Activated T-helper 1 cell treated with anti-CD3 and anti-CD28 coated beads, Interleukin-2, amount 50 U/mL, for 16 hours (primary cell): ENCODE measurements at places on chromosomes 16 and 17.

- DNase-seq = no peak
These were observed 2.3 kb upstream of the NPTX1 start for GRCh38 chr17:80478487-80479245.

GRCh38 chr16:87821376-87822107, 47.8 kb downstream of the SLC7A5 start:
- DNase-seq = no peak

DNA sequence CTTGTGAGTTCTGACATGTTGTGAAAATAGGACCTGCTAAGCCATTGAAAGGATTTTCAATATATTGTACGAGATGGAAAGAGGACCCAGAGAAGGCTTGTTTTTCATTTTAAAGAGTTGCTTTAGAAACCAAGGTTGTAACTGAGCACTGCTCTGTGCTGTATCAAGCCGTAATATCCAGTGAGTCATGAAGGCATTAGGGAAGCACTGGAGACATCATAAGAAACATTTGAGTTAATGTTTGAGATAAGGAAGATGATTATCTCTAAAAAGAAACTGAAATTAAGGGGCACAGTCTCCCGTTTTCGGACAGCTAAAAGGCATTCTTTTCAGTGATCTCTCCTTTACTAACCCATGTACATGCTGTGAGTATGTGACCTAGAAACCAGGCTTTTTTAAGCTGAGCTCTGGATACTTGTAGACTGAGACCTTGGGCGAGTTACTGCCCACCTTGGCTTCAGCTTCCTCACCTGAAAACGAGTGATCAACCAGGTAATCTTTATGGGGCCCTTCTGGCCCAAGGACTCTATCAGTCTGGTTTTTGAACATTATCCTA, 149.2 kb upstream of the TBX2 start:
- no peak for DNase-seq

DNA sequence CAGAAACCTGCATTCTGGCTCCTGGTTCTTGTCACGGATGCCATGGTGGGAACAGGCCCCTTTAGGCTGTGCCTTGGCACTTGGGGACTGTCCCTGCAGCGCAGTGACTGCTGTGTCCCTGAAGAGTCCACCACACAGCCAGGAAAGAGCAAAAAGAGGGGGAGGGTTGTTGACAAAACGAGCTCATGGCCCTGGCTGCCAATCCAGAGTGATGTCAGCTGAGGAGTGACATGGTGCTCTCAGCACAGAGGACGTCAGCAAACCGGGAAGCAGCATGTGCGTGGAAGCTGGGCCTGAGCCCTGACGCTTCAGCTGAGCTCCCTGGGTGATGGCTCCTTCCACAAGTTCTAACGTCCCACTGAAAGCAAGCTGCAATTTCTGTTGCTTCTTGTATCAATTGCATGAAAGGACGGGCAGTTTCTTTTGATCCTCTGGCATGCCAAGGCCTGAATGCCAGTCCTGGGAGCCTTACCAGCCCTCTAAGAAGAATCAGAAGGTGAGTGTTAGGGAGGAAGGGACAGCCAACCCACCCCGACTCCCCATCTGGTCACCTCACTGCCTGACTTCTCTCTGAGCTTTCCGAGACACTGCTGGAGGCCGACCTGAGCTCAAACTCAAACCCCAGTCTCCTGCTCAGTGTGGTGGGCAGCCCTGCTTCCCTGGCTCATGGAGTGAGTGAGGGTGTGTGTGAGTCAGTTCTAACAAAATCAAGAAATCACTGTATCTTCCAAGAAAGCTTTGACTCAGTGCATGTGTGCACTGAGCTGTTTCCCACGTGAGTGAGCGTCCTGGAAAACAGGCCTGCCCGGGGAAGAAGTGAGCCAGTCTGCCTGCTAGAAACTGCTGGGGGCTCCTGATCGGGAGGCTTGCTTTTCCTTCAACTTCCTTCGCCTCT, 14.7 kb upstream of the WNT3 start:
- DNase-seq = no peak

- DNase-seq = no peak
These were observed 721.1 kb upstream of the RBFOX1 start for GRCh38 chr16:6611535-6611934.

GRCh38 chr16:70416748-70417616, 21.9 kb downstream of the ST3GAL2 start:
- no peak for DNase-seq

DNA sequence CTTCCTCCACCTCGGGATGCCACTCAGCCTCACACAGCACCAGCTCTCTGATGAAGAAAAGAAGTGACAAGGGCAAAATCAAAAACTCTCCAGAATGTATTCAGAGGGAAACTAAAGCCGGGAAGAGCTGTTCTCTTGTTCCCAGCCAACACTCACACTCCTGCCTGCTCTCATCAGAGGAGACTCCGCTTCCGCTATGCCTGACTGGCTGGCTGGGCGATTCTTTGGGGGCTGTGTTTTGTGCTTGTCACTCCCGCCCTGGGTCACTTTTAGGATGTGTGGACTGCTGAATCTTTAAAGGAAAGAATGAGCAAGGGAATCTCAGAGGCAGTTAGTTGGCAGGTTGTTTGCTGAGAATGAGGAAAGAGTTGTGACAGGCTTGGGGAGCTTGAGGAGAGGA, 54.6 kb upstream of the TBX2 start:
- DNase-seq = no peak

DNA sequence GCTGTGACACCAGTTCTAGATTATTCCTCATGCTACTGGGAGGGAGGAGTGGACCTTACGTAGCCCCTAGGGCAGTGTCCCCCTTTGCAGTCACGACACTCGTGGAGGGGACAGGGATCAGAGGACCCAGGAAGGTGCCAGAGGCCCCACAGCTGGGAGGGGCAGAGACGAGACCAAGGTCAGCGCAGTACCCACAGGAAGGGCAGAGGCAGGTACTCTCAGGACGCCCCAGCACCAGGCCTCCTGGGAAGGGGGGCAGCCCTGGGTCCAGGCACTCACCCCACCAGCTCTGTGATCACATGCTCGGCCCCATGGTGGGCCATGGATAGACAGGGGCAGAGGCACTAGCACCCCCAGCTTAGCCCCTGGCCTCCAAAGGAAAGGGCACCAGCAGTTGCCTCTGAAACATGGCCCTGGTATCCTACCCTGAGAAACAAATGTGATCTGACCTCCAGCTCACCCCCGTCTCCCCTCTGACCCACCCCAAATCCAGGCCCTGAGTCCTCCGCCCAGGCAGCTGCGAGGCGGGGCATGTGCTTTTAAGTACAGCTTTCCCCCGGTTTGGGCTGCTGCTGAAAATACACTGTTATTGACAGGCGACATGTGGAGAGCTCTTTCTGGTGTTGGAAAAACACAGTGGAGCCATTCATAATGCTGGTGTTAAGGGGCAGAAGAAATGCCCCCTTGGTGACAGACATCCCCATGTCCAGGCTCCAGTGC, 361.9 kb downstream of the C16orf95 start:
- DNase-seq = no peak

GRCh38 chr16:17474037-17474436, 3.3 kb upstream of the XYLT1 start:
- no peak for DNase-seq

DNA sequence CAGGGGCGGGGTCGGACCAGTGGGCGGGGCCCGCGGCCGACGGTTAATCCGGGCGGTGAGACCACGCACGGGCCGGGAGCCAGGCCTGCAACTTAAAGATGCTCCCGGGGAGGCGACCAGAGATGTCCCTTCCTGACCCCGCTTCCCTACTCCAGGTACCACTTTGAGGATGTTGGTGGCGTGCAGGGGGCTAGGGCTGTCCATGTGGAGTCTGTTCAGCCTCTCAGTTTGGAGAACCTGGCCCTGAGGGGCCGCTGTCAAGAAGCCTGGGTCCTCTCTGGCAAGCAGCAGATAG, 580 bp downstream of the RANGRF start:
- no peak for DNase-seq

DNA sequence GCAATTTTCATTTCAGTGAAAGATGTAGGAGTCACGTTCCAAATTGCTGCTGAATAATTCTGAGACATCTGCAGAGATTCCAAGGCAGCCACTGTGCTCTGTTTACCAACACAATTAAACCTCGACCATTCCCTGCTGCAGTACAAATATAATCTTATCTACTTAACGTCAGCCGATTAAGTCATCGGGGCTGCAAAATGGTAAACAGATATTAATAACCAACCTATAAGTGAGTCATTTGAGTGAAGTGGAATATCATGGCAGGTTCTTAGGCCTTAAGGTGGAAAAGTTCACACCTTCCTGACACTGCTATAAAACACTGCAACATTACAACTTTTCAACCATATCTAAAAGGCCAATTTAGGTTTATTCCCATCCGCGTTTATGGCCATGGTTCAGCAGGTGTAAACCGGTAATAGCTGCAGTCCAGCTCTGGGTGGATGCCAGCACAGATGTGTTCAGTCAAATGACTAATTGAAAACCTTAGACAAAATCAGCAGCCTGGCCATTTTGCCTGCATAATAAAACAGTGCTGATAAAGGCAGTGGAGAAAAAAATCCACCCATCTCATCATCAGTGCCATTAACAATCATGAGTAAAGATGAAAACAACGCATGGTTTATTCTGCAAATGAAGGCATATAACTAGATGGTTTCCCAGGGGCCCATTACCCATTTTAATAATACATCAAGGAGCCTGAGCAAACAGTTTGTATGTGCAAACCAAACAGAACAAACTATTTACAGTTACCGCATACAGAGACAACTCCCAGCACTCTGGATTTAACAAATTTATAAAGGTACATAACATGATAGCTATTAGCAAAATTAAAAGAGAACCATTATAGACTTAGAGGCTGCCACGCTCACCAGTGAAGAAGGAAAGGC, 202.9 kb upstream of the IRX3 start:
- no peak for DNase-seq

GRCh38 chr16:89378947-89379771, 111.2 kb downstream of the ANKRD11 start:
- no peak for DNase-seq

DNA sequence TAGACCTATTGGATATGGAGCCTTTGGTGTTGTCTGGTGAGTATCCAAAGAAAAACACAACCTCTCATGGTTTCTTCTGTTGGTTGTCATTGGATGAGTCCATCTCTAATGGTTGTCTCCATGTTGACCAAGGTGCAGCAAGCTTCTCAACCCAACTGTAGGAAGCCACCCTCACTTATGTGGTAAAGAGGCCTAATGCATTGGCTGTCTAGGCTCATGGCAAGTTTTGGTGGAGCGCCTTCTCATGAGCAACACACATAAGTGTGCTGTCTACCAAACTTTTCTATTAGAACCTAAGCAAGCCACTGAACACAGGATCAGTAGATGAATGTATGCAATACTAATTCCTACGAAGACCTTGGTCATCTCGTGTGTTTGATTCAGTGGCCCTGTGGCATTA, 819 bp downstream of the NLK start:
- no peak for DNase-seq

- no peak for DNase-seq
These were observed 9.4 kb downstream of the MFSD6L start for GRCh38 chr17:8789743-8790142.

GRCh38 chr16:49876716-49877129, 20.8 kb upstream of the ZNF423 start:
- DNase-seq = no peak

DNA sequence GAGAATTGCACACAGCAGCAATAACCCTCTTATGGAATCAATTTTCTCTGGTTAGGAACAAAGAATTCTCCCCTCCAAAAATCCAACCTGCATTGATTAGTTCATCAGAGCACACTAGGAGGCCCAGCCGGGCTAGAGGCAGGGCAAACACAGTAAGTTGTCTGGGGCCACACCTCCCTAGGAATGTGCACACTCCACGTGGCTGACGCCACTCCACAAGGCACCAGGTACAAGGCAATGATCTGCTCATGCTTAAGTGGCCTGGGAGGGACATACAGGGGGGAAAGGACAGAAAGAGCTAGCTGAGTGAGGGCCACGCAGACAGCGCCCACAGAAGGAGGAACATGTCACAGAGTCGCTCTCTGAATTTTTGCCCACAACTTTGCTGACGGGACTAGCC, 107.6 kb downstream of the SLC39A11 start:
- DNase-seq = no peak

DNA sequence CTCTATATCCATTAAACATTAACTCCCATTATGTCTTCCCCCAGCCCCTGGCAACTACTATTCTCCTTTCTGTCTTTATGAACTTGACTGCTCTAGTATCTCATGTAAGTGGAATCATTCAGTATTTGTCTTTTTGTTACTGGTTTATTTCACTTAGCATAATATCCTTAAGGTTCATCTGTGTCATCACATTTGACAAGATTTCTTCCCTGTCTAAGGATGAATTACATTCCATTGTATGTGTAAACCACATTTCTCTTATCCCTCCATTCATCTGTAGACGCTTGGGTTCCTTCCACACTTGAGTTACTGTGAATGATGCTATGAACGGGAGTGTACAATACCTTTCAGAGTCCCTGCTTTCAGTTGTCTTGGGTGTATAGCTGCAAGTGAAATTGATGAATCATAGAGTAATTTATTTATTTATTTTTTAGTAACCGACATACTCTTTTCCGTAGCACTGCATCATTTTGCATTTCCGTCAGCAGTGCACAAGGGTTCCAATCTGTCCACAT, 399.7 kb upstream of the RBFOX1 start:
- no peak for DNase-seq

DNA sequence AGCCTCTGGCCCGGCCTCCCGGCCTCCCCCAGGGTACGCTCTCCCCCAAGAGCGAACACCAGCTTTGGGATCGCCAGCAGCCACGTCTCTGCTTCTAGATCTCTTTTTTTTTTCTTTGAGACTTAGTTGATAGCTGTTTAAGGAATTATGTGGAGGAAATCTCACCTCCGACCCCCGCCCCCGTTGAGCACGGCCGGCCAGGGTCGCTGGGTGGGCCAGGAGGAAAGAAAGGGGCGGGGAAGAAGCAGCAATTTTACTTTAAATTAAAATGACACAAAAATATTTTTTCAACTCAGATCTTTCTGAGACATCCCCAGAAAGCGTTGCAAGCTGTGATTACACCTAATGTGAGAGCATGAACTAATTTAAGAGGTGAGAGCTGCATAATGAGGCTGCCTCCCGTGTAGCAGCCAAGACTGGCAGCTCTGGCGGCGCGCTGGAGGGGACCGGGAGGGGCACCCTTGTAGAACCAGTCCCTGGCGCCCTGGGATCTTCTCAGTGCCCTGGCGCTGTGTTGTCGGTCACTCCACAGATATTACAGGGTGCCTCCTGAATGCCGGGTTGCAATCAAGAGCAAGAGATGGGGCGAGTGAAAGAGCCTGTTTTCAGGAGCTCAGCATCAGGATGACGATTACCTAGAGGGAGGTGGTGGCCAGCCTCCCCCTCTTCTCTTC, 1.9 kb upstream of the CBLN1 start:
- DNase-seq = no peak
